NCI-H524 treated with DMSO at 0.1 percent for 48 hours (cell line): ENCODE measurements at places on chromosomes 7 and 10.

DNA sequence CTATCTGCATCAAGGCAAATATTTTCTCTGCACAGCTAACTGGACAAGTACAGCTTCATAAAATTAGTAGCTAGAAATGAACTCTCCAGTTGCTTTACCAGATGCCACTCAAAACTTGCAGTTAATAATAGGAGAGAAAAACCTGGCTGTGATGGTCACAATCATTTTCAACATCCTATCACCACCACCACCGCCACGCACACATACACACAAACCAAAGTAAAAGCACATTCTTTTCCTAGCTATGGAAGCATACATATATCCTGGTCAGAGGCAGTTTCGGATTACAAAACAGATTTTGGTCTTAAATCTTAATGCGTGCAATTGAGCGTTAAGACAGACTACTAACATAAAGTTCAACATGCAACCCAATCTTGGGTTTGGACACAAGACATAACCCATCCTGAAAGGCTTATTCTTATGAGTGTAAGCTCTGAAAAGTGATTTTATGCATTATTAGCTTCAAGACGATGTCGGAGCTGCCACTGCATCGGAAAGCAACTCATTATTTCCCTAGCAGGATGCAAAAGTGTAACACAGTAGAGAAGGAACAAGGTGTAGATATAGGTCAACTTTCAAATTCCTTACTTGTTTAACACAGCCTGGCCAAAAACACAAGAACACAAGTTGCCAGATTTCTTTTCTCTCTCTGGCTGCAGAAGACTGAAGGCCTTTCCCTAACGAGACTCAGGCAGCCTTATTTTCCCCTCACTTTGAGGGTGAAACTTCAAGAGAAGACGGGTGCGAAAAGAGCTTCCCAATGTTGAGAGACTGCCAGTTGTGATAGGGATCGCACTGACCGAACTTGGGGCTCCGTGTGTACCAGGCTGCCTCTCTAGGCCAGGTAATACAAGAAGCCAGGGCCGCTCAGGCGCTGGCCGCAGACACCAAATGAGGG, 1.2 kb downstream of the CACUL1 start:
- no peak for DNase-seq

DNA sequence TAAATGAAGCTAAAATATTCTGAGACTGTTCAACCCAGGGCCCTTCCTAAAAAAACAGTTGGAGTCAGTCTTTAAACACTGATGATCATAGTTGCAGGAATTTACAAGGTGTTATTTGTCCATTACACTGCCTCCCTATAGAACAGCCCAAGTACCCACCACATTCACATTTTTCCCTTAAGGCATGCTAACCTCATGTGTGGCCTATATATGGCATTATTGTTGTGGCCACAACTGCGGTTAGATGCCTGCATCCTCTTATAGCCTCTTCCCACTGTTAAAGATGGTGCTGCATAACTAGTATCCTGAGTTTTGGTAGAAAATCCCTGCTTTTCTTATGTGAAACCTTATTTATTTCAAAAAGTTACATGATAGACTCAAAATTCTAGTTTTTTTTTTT, 287.9 kb upstream of the SEMA3A start:
- no peak for DNase-seq

- no peak for DNase-seq
Observed at GRCh38 chr7:130268463-130269317, 2.0 kb downstream of the CPA2 start.

DNA sequence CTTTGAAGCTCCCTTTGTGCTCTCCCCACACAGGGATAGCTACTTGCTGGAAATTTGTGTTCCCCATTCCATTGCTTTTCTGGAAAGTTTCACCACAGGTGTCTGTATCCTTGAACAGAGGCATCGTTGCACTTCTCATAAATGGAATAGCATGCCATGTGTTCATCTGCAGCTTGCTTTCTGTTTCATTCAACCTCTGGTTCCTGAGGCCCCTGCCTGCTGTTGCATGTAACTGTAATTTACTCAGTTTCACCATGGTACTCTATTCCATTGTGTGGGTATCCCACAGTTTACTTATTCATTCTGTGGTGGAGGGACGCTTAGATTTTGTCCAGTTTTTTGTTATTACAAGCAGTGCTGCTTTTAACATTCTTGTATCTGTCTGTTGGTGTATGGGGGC, 32.0 kb downstream of the EEPD1 start:
- no peak for DNase-seq

GRCh38 chr10:78247266-78247665, 213.6 kb downstream of the RPS24 start:
- DNase-seq: no peak

- no peak for DNase-seq
Observed at GRCh38 chr7:87505122-87505521, 29.6 kb upstream of the ABCB4 start.

DNA sequence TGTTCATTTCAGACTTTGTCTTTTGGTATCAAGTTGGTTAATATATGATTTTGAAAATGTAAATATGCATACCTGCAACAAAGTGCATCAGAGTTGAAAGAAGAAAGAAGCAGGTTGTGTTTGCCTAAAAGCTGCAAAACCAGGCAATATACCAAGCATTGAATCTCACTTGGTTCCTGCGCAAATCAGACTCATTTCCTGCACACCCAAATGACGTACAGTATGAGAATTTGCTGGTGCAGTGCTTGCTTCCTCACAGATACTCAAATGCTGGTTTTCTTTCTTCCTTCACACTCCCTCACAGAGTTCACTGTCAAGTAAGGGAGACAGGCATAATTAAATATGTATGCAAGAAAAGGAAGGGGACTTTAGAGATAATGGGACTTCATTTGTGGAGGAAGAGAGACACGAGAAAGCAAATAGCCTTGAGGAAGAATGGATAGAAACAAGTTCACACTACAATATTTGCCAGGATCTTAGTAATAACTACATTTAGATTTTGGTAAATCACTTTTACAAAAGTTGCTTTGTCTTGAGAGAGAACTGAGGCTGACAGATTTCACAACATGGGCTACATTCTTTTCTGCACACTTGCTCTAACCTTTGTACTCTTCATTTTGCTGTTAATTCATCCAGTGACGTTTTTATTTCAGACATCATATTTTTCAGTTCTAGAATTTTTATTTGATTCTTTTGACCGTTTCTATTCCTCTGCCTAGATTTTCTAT, 56.9 kb upstream of the AOAH start:
- no peak for DNase-seq

GRCh38 chr7:107234436-107234835, 65.6 kb downstream of the HBP1 start:
- DNase-seq: no peak

- no peak for DNase-seq
Observed at GRCh38 chr10:5625992-5626777, 40.2 kb downstream of the ASB13 start.
